ENCODE measurements at places on chromosomes 12 and 14.

- no peak for DNase-seq
These were observed 47.7 kb downstream of the CYP46A1 start for GRCh38 chr14:99731547-99732435.

DNA sequence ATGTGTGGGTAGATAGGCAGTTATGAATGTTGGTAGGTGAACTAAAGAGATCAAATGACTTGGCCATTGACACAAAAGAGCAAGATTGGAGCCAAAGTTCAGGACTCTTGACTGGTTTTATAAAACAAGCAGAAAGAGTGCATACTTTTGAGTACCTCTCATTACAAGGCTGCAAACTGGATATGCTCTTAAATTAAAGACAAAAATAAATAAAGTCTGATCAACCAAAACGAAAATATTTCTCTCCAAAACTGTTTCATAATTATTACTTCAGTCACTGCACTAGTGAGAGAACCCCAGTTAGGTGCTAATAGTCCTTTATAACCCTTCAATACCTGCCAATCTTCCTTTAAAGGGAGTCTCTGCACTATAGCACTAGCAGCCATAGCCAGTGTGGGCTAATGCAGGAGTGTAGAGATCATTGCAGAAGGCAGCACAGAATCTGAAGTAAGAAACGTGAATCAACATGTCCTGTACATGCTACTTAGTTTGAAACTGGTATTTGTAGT lies 147.1 kb downstream of the FOXA1 start:
- DNase-seq: no peak

- DNase-seq: peak; percentile 2
These were observed 1135.0 kb downstream of the GALC start for GRCh38 chr14:86858031-86858430.

DNA sequence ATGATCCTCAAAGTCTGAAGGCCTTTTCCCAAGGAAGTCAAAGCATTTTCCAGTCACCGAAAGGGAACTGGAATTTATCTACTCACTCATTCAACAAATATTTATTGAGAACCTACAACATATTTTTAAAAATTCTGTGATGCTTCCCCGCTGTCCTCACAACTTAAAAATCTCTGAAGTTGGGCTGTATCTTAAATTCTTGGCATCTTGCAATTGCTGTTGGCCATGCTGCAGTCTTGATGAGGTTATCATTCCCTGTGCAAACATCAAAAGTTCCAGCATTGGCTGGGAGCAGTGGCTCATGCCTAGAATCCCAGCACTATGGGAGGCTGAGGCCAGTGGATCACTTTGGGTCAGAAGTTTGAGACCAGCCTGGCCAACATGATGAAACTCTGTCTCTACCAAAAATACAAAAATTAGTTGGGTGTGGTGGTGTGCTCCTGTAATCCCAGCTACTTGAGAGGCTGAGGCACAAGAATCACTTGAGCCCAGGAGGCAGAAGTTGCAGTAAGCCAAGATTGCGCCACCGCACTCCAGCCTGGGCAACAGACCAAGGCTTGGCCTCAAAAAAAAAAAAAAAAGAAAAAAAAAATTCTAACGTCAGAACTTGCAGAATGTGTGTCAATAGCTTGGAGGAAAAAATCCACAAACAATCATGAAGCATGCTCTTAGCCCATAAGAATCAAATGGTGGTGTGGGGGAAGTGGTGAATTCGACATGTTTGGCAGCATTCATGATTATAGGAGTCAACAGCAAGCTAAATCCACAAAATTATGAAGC lies 34.9 kb downstream of the CCDC177 start:
- no peak for DNase-seq

GRCh38 chr14:56964895-56965294 lies 154.6 kb upstream of the OTX2 start:
- DNase-seq: no peak

DNA sequence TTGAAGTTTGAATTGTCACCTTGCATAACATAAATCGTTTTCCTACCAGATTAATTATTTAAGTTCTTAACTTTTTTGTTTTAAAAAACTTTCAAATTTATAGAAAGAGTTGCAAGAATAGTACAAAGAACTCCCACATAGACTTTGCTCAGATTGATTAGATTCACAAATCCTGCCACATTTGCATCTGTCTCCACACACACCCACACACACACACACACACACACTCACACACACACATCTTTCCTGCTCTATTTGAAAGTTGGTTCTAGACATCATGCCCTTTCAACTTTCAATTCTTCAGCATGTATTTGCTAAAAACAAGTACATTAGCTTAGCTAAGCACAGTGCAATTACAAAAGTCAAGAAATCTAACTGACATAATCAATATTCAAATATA lies 184.0 kb downstream of the ITPR2 start:
- no peak for DNase-seq

DNA sequence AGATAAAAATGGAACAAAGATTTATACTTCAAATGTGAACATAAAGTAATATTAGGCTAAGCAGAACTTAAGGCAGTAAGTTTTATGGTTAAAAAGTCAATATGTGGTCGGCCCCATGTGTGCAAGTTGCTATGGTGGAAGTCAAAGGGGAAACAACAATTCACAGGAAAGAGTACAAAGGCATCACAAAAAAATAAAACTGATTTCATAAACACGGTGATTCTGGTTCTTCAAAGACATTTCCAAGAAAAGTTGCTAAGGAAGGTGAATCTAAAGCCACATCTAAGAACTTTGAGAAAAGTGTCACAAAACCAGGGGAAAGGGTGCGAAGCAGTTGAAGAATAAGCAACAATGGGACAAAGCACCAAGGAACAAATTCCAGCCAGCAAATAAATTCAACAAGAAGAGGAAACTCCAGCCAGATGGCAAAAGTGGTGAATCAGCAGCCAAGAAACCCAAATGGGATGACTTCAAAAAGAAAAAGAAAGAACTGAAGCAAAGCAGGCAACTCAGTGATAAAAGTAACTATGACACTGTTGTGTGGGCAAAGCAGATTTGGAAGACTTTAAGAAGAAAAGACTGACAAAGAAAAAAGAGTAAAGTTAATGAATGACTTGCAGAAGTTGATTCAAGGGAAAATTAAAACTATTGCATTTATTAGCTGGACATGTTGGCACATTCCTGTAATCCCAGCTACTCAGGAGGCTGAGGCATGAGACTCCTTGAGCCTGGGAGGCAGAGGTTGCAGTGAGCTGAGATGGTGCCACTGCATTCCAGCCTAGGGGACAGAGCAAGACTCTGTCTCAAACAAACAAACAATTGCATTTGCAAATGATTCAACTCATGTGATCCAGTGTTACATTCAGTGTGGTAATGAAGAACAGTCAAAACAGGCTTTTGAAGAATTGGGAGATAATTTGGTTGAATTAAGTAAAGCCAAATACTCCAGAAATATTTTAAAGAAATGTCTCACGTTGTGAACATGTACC lies 19.5 kb downstream of the PTGDR start:
- DNase-seq: no peak

- no peak for DNase-seq
These were observed 15.8 kb downstream of the KRT2 start for GRCh38 chr12:52636189-52636588.

- DNase-seq: no peak
These were observed 1704.1 kb upstream of the FLRT2 start for GRCh38 chr14:83825843-83826242.

DNA sequence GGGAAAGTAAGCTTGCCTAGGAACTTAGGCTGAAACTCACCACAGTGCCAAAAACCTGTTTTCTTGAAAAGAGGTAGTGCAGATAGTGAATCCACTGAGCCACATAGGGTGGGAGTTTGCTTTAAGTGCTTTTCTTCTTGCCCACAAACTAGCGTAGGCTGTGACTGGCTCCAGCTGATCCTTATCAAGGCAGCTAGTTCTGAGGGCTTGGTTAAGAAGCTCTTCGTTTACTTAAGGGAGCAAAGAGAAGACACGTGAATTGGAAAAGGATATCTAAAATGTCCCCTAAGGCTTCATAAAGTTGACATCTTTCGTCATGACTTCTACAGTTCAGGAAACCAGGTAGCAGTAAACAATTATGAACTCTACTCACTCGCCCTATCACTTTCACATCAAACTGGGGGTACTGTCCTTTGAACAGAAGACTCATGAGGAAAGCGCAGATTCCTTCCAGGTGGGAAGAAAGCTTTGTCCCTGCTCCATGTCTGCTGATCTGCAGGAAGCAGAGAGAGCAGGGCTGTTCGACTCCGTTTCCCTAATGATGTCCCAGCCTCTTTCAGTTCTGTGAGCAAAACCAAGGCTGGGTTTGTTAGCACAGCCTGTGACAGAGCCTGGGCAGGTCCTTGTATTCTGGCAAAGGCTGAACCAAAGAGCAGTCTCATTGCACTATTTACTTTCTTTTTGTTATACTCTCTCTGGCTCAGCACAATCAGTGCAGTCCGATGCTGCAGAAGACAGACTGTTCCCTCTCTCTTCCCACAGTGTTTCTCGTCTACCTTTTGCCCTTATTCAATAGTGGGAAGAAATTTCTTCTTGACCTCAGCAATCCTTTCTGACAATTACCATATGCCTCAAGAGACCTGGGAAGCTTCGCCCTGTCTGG lies 93.5 kb upstream of the ETV6 start:
- DNase-seq: no peak

DNA sequence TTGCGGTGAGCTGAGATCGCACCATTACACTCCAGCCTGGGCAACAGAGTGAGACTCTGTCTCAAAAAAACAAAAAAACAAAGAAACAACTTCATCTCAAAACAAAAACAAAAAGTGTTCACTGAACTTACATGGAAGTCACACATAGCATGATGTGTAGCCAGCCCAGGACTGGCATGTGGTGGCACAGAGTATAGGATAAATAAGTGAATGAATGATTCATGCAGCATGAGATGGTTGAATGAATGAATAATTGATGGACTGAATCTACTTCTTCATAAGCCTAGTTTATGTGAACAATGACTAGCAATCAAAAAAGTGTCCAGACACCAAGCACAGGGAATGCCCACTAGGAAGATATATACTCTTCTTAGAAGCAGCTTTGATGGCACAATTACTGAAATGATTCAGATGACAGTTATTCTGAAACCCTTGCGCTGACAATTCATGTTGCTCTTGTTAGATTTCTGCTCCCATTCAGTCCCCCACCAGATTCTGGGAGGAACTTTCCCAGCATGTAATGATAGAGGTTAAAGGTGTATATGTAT lies 31.6 kb upstream of the SERPINA6 start:
- no peak for DNase-seq
